ENCODE measurements at places on chromosomes 2 and 18. TPM values are rescaled to one million over a fixed set of nuclear protein-coding genes. Genes with fewer than 3 reads are reported as not detected.

GRCh38 chr2:84102274-84102673 lies 356.8 kb downstream of the SUCLG1 start:
- DNase-seq, result no peak

- DNase-seq, result no peak
Observed at GRCh38 chr2:225040142-225040541, 2.1 kb downstream of the DOCK10 start.

DNA sequence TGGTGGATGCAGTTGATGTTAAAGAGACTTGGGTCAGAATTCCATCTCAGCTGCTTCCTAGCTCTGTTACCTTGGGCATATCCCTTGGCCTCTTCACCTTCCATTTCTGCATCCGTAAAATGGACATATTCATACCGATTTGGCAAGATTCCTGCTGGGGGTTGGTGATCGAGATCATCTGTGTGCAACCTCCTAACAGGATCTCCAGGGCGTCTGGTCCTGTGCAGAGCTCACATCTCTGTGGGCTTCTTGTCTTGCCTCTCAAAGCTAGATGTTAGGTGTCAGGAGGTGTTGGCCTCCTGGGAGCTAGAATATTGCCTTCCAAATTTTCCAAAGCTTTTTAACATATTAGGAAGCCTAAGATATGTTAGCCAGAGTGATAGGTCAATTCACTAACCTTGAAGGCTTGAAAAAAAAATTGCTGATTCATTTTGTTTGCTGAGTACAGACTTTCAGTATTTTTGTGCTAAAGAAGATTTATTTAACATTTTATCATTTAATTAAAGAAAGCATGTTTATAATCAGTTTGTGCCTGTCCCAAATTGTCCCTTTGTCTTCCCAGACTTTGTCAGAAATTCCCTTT lies 69.7 kb upstream of the ZNF516 start:
- DNase-seq, result no peak

DNA sequence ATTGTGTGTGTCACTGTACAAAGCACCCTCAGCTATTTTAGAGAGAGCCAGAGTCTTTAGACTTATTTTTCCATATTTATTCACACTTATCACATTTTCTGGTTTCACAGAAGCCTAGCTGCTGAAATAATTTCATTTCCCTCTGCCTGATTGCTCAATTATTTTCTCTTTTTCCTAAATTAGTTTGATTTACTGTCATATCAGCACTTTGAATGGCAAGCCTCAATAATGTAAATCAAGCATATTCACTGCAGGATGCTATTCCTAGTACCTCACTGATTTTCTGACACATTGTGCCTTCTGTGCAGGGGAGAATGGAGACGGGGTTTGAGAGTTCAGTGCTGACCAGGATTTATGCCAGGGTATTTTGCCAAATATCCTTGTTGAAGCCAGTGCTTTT lies 48.3 kb downstream of the CPS1 start:
- DNase-seq, result no peak

DNA sequence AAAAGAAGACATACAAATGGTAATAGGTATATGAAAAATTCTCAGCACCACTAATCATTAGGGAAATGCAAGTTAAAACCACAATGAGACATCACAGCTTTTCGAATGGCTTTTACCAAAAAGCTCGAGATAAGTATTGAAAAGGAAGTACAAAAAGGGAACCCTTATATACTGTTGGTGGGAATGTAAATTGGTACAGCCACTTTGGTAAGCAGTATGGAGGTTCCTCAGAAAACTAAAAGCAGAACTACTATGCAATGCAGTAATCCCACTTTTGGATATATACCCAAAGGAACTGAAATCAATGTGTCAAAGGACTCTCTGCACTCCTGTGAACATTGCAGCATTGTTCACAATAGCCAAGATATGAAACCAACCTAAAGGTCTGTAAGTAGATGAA lies 107.5 kb upstream of the SPATS2L start:
- DNase-seq, result no peak

- no peak for DNase-seq
Observed at GRCh38 chr2:196291873-196292800, 120.8 kb upstream of the STK17B start.

GRCh38 chr2:215653344-215654030 lies 217.6 kb upstream of the FN1 start:
- DNase-seq, result no peak

DNA sequence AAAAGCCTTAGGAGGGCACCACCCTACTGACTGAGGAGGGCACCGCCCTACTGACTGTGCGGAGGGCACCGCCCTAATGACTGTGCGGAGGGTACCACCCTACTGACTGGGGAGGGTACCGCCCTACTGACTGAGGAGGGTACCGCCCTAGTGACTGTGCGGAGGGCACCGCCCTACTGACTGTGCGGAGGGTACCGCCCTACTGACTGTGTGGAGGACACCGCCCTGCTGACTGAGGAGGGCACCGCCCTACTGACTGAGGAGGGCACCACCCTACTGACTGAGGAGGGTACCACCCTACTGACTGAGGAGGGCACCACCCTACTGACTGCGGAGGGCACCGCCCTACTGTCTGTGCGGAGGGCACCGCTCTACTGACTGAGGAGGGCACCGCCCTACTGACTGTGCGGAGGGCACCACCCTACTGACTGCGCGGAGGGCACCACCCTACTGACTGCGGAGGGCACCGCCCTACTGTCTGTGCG lies 150.2 kb upstream of the NFATC1 start:
- DNase-seq, result no peak

- DNase-seq, result no peak
Observed at GRCh38 chr2:235723811-235724465, 230.1 kb downstream of the AGAP1 start.

Gene ARL6IP6
- total RNA-seq, result 8.6 TPM

Gene IL1F10
- not detected for total RNA-seq

DNA sequence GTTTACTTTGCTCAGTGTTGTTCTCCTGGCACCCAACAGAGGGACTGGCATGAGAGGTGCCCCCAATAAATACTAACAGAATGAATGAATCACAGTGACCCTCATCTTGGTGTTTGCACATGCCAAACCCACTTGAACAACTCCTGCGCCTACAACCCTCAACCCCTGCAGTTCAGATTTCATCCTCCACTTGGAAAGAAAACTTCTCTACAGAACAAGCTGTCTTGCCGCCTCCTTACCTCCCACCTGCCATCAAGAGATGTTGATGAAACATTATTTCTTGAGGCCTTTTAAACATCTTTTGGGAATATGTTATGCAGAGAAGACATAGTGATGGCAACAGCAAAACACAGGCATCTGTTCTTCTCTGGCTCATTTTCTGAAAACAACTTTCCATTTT lies 216.0 kb upstream of the SH3BP4 start:
- DNase-seq, result no peak

GRCh38 chr18:49601211-49601610 lies 39.4 kb downstream of the LIPG start:
- DNase-seq, result no peak

Gene GTF2A1L
- not detected for total RNA-seq

DNA sequence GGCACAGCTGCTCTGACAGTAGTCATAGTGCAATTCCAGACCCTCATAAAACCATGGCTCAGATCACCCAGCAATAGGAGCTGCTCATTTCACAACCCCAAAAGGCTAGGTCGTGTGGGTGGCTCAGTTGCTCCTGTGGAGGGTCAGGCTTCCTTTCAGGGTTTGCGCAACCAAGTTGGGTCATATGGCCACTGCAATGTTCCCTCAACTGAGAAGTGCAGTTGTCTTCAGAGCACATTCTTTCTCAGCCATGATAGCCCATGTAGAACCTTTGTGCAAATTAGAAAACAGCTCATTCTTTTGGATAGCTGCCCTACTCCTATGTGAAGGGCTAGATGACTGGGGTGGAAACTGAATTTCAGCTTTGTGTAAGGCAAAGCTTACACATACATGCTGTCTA lies 3.2 kb downstream of the SERPINB13 start:
- DNase-seq, result no peak

DNA sequence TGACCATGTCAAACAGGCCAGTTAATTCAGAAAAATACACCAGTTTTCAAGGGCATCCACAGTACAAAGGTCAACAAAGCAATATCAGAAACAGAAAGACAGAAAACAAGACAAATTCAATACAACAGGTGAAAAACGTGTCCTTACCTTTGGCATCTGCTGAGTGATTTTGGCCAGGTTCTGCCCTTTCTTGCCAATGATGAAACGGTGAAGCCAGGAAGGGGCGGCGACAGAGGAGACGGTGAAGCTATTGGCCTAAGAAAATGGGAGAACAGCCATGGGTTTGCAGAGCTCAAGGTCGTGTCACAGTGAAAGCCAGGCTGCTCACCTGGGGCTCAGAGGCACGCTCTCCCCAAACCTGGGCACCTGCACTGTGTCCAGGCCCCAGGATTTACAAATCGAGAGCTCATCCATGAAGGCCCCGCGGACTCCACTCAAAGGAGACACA lies 60.5 kb downstream of the HDLBP start:
- DNase-seq, result no peak

DNA sequence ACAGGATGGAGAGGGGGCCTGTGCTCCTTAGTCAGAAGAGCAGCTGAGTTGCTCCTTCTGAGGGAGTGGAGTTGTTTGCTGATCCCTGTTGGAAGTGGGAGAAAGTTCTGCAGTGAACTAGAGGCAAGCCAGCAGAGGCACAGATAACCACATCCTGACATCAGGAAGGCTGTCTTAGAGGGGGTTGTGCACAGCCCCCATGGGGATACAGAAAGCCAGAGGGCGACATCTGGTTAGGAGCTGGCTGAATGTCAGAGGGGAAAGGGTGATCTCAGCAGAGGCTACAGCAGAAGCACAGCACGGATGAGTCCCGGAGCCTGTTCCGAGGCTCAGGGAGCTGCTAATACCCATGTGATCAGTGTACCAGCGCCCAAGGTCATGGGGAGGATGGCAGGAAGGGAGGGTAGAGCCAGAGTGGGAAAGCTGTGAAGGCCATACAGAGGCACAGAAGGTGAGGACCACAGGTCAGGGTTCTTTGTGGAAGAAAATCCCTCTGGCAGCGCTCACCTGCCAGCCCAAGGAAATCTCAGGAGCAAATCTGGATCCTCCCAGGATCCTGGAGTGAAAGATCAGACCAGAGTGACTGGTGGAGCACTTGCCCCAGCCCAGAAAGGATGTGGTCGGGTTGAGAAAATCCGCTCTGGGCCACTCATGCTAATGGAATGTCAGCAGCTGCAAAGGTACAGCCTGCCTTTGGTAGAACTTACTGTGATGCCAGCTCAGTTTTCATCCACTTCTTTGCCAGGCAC lies 111.8 kb downstream of the STPG4 start:
- DNase-seq, result peak; percentile 48

Gene CCDC88A
- 29.0 TPM for total RNA-seq

- DNase-seq, result no peak
Observed at GRCh38 chr2:194289712-194290346, 1367.2 kb upstream of the SLC39A10 start.

DNA sequence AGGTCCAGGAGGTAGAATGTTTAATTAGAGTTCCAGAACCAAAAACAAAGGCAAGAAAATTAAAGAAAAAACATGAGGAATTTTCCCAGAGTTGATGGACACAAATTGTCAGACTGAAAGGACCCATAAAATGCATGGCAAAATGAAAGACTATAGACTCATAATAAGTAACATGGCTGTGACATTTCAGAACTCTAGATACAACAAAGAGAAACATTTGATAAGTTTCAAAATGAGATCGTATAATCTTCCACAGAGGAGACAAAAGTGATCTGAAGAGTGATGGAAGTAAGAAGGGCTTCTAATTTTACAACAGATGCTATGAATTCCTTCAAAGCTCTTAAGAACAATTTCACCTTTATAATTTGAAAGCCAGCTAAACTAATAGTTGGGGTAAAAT lies 20.4 kb downstream of the ORC4 start:
- no peak for DNase-seq

Gene CRYGC
- total RNA-seq, result not detected

Gene GAREM2
- total RNA-seq, result 4.2 TPM

Gene HOXD12
- total RNA-seq, result not detected

GRCh38 chr18:46424898-46425297 lies 232.1 kb downstream of the LOXHD1 start:
- DNase-seq, result no peak

DNA sequence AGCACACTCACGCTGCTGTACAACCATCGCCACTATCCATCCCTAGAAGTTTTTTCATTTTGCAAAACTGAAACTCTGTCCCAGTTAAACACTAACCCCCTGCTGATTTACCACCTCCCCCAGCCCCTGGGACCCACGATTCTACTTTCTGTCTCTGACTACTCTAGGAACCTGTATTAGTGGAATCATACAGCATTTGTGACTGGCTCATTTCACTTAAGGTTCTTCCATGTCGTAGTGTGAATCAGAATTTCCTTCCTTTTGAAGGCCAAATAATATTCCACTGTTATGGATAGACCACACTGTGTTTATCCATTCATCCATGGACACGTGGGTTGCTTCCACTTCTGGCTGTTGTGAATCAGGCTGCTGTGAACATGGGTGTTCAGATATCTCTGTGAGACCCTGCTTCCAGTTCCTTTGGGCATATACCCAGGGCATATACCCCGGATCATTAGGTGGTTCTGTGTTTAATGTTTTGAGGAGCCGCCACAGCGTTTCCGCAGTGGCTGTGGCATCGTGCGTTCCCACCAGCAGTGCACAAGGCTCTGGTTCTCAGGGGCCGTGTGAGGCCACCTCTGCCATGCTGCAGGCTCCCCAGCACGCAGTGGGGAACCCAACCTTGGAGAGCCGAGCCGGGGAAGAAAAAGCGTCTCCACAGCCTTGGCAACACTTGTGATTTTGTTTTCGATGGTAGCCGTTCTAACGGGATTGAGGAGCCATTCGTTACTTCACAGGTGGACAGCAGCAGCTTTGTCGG lies 10.1 kb downstream of the RAMP1 start:
- DNase-seq, result no peak

Gene GKN1
- not detected for total RNA-seq

GRCh38 chr2:52810460-52810859 lies 957.1 kb upstream of the CHAC2 start:
- DNase-seq, result no peak

GRCh38 chr2:182950546-182950945 lies 84.1 kb upstream of the FRZB start:
- no peak for DNase-seq

Gene NYAP2
- not detected for total RNA-seq

DNA sequence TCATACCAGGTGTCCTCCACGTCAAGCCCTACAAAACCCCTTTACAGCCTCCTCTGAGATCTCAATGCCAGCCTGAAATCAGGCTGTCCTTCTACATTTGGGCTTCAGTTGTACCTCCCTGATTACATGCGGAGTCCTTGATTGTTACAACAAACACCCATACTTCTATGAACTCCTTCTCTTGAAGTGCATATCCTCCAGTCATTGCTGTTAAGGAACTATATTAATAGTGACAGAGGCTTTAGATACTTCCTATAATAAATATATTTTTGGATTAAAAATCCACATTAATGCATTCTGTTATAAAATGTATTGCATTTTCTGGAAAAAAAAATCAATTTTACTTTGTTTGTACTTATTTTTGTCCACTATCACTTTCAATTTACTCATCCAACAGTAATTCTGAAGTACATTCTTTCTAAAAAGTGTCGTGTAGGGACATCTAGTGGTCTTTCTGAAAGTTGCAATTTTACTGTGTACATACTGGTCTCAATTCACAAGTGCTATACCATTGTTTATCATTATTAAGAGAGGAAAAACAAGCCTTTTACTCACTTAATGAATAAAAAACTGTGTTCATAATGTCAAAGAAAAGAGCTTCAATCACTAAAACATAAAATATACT lies 316.4 kb downstream of the DSEL start:
- DNase-seq, result no peak

Gene MAB21L4
- total RNA-seq, result not detected

Gene NCKAP5
- total RNA-seq, result 6.2 TPM

Gene CXCR1
- 0.97 TPM for total RNA-seq

Gene ALLC
- not detected for total RNA-seq

All from left cardiac atrium (tissue), 4 donors.